Activated B cell treated with CpG ODN at 0.5 μM for 24 hours (primary cell): ENCODE measurements at places on chromosomes 11 and 22. TPM values are rescaled to one million over a fixed set of nuclear protein-coding genes. Genes with fewer than 3 reads are reported as not detected.
A peak's percentile ranks its signal among the peaks of the same experiment; 100 is the strongest.

Gene TUBA8
- 1.7 and 2.4 TPM in 2 replicates for total RNA-seq

GRCh38 chr11:72824811-72825505 is 10.7 kb downstream of the ATG16L2 start:
- no peak for DNase-seq

Gene NPTXR
- 0.07 and 0.13 TPM in 2 replicates for total RNA-seq

GRCh38 chr11:115185507-115185906 is 318.7 kb downstream of the CADM1 start:
- no peak for DNase-seq

Gene OSM
- total RNA-seq, result 1.0 and 1.7 TPM in 2 replicates

DNA sequence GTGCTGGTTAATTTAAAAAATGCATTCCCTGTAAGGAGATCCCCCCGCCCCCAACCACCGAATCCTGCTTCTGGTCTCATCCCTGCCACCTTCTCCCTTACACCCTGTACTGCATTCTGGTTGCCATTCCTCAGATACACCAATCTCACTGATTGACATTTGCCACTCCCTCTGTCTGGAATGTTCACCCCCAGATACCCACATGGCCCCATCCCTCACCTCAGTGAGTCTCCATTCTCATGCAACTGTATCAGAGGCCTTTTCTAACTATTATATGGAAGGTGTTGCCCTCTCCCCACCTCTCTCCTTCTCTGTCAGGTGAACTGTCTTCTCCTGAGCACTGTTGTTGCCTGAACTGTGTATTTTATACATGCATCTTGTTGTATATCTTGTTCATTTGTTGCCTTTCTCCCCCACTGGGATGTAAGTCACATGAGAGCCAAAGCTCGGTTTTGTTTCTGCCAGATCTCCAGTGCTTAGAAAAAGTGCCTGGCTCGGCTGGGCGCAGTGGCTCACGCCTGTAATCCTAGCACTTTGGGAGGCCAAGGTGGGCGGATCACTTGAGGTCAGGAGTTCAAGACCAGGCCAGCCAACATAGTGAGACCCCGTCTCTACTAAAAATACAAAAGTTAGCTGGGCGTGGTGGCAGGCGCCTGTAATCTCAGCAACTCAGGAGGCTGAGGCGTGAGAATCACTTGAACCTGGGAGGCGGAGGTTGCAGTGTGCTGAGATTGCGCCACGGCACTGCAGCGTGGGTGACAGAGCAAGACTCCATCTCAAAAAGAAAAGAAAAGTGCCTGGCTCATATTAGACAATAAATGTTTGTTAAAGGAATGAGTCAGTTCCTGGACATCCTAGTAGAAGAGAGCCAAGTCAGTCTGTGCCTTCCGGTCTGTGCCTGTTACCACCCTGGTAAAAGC is 61.0 kb downstream of the TNRC6B start:
- no peak for DNase-seq

GRCh38 chr11:17498475-17498874 is 21.8 kb upstream of the ABCC8 start:
- no peak for DNase-seq

Gene FADS1
- total RNA-seq, result 19.6 and 23.3 TPM in 2 replicates

DNA sequence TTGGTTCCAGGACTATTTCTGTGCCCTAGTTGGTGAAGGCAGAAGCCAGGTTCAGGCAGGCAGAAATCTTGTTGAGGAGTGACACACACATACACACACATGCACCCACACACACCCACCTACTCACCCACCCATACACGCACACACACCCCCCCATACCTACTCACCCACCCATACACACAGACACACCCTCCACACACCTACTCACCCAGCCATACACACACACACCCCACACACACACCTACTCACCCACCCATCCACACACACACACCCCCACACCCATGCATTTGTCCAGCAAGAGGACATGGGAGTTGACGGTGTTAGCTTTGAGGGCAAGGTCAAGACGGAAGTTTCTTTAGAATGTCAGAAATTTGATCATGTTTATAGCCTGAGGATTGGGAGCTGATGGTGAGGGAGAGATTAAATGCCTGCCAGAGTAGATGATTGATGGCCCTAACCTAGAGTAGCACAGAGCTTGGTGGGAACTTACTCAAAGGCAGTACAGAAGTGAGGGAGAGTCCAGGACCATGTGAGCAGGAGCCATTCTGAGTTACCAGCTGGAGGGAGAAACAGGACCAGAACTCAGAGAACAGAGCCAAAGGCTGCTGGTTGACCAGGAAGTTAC is 68.9 kb downstream of the CYB5R2 start:
- DNase-seq, result no peak

DNA sequence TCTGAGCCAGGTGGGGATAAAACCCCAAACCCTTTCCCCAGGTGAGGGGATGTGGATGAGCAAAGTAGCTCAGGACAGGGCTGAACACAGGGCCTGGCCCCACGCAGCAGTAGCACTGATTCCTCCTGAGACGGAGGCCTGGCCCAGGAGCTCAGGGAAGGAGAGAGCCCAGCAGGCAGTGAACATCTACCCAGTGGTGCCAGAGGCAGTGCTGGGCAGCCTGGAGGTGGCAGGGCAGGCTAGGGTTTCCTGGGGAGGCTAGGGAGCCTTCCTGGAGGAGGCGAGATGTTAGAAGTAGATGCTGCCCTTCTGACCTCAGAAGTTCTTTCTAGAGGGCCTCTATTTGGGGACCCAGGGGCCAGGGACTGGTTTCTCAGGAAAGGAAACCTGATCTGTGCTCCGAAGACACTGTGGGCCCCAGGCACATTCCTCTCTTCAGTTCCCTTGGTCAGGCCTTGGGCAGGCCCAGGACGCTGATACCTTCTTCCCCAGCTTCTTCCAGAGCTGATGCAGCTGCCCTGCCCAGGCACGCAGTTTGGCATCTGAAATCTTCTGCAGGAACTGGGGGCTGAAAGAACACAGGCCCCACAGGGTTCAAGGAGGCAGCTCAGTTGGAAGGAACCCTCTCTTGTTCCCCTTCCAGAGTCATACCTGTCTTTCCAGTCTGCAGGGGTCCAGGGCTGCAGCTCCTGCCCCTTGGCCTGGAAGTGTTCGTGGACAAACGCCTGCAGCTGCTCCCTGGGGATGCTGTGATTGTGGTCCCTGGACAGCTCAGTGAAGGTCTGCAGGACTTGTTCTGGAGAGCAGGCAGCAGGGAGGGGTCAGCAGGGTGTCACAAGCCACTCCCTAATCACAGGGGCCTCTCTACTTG is 16.8 kb downstream of the TREH start:
- no peak for DNase-seq

- DNase-seq, result no peak
These were observed 82.7 kb downstream of the RASSF10 start for GRCh38 chr11:13091804-13092203.

DNA sequence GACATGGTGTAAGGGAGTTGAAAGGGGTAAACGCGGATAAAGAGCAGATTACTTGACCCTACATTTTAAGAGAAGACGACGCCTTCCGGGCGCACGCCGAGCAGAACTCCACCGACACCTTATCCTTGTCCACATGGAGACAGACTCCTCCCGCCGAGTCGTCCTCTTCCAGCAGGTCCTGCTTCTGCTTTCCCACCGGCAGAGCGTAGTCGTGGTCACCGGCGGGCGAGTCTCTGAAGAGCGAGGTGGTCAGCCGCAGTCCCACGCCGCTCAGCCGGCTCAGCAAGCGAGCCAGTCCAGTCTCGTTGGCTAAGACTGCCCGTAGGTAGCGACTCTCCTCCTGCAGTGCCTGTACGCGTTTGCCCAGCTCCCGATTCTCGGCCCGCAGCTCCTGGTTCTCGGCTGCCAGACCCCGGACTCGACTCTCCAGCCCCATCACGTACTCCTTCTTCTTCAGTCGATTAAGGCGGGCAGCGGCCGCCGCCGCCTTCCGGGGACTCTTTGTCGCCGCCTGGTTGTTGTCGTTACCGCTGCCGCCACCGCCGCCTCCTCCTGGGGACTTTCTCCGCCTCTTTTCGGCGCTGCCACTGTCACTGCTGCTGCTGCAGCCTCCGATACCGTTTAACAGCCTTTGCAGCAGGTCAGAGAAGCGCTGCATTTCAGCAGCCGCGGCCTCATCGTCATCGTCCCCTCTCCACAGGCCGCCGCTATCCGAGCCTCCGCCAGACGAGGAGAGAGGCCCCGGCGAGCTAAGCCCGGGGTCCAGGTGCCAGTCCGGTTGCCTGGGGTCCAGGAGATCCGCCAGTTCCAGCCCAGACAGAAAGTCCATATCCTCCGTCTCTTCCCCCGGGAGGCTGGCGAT is 945 bp downstream of the CREBZF start:
- DNase-seq, result peak; percentile 75

Gene MMP8
- not detected in 2 replicates for total RNA-seq

- no peak for DNase-seq
These were observed 894.6 kb downstream of the METTL15 start for GRCh38 chr11:29002816-29003215.

- DNase-seq, result no peak
These were observed 42.6 kb downstream of the TEAD1 start for GRCh38 chr11:12716816-12717215.

GRCh38 chr11:57146301-57146700 is 35.5 kb upstream of the LRRC55 start:
- no peak for DNase-seq

Gene TEX54
- 0.55 TPM in 1 of 2 replicates, not detected in the other for total RNA-seq

Gene TBC1D22A
- 73.0 and 85.9 TPM in 2 replicates for total RNA-seq

GRCh38 chr22:38513063-38513462 is 7.0 kb upstream of the DDX17 start:
- no peak for DNase-seq

DNA sequence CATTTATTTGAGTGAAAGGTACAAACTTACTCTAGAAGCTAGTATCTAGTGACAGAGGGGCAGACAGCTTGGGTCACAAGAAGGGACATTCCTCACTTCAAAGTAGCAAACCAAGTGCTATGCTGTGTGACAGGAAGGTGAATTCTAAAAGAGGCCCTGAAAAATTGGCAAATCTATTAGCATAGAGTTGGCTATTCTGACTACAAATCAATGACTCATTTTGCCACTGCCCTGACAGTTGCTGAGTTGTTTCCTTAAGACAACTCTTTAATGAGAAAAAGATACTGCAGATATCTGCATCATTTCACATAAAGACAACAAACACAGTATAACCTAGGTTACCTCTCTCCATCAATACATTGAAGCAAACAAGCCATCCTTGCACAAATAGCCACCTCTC is 524.0 kb upstream of the LRRC4C start:
- DNase-seq, result no peak

Gene GSTT2B
- not detected in 2 replicates for total RNA-seq

DNA sequence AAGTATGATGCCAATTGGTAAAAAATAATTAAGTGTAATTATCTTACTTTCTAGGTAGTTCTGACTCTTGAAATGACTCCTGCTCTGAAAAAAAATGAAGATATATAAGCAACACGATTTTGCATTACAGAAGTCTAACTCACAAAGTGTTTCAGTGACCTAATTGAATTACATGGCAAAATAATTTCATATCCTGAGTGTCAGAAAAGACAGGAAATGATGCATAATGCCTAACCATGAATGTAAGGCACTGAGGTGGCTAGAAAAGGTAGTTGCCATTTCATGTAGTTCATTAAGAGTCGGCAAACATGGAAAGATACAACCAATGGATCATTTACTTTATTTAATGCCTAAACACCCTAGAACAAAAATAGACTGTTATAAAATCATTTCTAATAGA is 113.5 kb downstream of the GUCY1A2 start:
- no peak for DNase-seq

Gene TBX10
- total RNA-seq, result not detected in 2 replicates

Gene P4HA3
- not detected in 2 replicates for total RNA-seq

Gene CACNA1I
- total RNA-seq, result not detected in 2 replicates
